ENCODE measurements at places on chromosomes 5 and 9.

- DNase-seq, result no peak
These were observed 293.2 kb downstream of the ARHGAP26 start for GRCh38 chr5:143063175-143063970.

DNA sequence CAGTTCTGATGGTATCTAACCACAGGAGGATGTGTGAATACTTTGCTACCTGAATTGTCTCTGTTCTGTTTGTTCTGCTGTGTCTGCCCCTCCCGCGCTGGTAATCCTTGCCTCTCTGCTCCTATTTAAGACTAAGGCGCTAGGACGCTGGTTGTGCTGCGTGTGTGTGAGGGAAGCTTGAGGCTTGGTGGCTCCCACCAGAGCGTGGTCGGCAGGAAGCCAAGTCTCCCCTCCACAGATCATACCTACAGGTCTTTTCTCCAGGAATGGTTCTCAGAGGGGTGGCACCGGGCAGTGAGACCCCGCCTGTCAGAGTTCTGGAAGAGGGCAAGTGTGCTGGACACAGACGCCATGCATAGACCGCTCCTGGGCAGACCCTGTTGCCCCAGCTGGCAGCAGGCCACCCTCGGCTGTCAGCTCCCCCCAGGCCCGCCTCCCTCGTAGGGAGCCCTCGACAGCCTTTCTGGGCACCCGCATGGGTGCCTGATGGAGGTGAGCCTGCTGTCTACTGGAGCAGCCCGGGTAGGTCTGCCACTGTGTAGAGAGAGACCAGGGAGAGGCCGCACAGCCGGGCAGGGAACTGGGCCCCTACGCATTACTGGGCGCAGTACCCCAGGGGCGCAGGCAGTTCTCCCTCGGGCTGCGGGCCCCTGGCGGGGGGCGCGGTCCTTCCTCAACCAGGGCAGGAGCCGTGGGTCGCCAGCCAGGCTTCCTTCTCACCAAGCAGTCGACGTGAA is 53.4 kb upstream of the ROR2 start:
- DNase-seq, result no peak

DNA sequence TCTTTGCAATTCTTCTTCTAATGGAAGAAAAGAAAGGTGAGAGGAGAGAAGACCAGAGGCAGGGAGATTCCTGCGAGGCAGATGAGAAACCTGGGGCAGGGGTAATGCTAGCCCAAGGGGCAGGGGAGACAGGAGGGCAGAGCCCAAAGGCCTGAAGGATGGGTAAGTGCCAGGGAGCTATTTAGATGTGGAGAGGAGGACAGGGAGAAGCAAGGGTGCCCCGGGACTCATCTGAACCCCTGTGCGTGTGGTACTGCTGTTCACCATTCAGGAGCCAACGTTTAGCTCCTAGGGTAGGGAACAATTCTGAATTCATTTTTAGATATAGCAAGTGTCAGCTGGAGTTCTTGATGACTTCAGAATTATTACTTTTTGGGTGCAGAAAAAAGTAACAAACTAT is 122.7 kb upstream of the ALDH1B1 start:
- no peak for DNase-seq

- DNase-seq, result no peak
These were observed 271.2 kb downstream of the EDIL3 start for GRCh38 chr5:84113246-84114105.

DNA sequence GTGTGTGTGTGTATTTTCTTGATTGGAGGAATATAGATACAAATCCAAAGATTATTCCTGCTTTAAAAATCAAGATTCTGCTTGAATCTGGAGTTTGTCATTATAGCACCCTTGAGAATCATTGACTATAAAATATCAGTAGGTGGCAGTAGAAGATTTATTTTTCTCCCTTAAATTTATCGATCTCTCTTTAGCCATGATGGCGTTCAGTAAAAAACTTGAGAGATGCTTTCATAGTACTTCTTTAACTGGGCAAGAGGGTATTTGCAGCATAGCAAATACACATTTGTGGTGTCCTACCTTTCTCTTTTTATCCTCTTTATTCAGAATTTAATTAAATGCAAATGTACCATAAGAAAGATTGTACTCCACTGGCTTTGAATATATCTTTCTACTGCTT is 307.7 kb downstream of the ADGRV1 start:
- no peak for DNase-seq

GRCh38 chr5:68562308-68562707 is 346.8 kb downstream of the PIK3R1 start:
- peak; percentile 40 for DNase-seq

DNA sequence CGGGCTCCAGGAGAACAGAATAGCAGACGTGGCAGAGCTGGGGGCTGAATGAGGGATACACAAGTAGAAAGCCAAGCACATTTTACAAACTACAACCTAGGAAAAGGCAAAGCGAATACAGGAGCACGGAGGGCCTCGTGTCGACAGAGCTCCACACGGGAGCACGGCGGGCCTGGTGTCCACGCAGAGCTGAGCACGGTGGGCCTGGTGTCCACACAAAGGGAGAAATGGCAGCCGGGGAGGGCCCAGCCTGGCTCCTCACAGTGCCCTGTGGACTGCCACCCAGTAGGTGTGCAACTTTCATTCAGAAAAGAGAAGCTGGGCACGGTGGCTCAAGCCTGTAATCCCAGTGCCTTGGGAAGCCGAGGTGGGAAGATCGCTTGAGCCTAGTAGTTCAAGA is 3.4 kb upstream of the INPP5E start:
- DNase-seq, result no peak

- DNase-seq, result no peak
These were observed 20.4 kb upstream of the PRUNE2 start for GRCh38 chr9:76926324-76926741.

DNA sequence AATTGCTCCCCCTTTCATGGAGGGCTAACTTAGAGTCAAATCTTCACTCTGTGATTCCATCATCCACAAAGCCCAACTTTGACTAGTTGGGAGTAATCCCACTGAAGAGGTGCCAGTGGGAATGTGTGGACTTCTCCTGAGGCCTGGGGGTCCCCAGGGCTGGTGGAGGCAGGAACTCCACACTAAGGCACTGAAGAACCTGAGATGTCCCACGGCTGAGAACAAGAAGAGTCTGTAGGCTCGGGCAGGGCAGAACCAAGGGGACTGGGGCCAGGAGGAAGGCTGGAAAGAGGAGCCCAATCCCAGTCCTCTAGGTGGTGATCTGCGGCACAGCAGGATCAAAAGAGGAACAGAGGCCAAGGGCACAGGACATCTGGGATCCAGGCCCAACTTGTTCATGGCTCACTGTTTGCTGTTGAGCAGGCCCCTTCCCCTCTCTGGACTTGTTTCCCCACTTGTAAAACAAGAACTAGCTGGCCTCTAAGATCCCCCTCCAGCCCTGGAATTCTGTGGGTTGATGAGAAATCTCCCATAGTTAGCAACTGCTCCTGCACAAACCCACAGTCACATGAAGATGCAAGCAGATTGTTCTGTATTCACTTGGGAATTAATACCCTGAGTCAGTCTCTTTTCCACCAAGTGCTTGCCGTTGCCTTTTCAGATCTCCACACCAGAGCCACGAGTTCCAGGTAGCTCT is 32.7 kb upstream of the ALDH1B1 start:
- no peak for DNase-seq

GRCh38 chr9:129382281-129383018 is 204.4 kb upstream of the IER5L start:
- no peak for DNase-seq

DNA sequence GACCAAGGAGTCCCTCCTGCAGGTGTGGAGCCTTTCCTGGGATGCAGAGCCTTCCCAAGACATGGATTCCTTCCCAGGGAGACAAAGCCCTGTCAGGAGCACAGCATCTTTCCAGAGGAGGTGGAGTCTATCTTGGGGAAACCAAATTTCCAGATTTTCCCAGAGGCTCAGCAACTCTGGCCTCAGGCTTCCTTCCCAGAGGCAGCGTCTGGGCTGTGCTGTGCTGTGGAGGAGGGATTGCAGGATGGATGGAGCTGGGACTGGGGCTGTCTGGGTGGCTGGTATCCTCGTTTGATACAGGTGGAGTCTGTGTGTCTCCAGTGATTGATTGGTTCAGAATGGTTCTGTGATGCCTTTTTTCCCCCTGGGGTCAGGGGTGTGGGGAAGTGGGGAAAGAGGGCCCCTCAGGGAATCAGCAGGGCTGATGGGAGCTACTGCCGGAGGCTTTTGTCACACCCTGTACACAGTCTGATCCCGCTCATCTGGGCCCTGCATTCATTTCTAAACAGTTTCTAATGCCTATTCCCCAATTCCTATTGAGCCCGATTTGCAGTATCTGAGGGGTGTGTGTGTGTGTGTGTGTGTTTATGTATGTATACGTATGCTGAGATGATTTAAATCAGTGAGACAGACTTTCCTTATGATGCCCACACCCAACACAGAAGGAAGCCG is 16.0 kb downstream of the OR13J1 start:
- no peak for DNase-seq

GRCh38 chr5:133244242-133244641 is 192.4 kb downstream of the HSPA4 start:
- DNase-seq, result no peak

DNA sequence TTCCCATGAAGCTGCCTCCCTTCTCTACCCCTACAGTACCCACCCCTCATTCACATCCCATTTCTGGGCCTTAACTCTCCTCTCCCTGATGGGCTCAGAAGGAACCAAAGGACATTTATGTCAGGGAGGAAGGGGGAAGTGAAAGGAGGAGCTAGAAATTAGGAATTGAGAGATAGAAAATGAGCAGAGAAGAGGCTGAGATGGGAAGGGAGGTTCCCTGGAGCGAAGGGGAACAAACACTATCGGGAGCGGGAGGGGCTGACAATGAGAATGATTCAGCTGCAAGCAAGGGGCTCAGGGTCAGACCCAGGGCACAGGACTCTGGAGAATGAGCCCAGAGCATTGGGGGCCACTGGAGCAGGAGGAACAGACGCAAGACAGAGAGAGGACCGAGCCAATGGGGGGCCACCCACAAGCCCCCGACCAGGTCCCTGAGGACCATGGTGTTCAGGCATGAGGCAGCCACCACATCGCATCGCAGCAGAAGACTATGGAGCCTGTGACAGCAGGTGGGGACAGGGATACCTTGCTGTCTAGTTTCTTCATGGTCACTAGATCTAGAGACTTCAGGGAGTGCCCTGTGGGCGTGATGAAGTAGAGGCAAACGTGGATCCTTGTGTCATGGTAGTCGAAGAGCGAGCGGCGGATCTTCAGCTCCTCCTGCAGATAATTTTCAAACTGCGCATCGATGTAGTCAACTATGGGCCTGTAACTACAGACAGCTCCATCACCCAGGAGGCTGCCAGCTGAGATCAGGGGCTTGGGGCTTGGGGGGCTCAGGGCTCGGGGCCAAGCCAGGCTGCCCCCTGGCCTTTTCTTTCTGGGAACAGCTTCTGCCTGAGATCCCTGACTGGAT is 13.6 kb downstream of the SEPTIN8 start:
- no peak for DNase-seq

DNA sequence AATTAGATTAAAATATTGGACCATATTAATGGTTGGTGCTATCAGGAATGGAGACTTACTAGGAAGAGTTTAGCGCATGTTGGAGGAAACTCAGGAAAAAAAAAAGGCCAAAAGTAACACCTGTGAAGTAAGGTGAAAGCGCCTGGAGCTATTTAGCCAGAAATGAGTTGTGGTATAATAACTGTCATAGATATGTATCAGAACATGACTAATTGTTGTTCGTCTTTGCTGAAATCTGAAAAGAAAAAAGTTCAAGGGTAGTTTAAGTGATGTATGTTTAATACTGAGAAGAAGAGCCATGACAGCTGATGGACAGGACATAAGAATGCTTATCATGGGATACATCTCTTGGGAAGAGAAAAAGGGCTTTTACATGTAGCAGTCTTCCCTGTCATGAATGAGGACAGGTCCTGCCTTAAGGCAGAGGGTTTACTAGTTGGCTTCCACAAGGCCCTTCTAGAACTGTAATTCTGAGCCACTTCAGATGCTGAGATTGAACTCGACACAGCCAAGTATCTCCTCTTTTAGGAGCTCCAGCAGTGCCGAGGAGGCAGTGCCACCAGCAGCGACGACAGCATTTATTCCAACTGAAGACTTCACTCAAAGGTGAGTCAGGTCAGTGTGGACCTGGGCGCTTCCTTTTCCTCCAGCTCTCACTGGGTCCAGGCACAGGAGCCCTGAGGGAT is 940 bp upstream of the CAMK4 start:
- DNase-seq, result no peak

GRCh38 chr5:5419291-5420210 is 2.9 kb upstream of the ICE1 start:
- DNase-seq, result peak; percentile 35

DNA sequence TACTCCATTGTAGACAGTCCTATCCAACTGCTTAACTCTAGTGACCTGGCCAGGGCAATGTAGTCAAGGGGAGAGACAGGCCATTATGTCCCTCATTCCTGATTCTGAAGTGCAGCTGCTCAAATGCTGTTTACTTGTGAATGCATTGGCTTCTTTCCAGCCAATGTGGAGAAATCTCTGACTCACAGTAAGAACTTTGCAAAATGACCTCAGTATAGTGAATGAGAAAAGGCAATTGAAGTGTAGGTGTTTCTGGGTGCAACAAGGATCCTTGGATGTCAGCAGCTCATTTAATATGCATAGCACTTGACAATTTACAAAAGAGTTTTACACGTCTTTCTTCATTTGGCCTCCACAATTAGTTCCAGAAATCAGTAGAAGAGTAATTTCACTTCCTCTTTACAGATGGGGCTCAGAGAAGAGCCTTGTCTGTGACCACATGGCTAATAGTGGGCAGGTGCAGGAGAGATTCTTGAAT is 367.2 kb downstream of the OSTF1 start:
- no peak for DNase-seq

DNA sequence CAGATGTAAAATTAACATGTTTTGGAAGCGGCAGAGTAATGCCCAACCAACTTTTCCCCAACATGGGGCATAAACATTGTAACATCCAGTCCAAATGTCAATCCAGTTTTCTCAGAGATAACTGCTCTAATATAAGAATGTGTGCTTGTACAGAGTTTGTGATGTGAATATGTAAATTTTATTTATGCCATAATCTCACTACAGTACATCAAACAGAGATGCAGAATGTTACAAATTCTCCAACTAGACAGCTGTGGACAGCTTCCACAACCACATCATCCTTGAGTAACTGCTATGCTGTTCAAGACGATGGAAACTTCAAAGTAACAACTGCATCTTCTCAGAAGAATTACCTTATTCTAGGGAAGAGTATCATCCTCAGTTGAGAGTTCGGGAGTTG is 109.9 kb downstream of the GLDC start:
- DNase-seq, result no peak

- no peak for DNase-seq
These were observed 14.6 kb downstream of the HK3 start for GRCh38 chr5:176884571-176884890.

- DNase-seq, result no peak
These were observed 33.6 kb downstream of the FYB1 start for GRCh38 chr5:39185761-39186160.

GRCh38 chr5:28809811-28810750 is 1771.7 kb upstream of the CDH9 start:
- no peak for DNase-seq
